ENCODE measurements at places on chromosomes 5 and 9.
A peak's percentile ranks its signal among the peaks of the same experiment; 100 is the strongest.

- DNase-seq, result no peak
Observed at GRCh38 chr5:181248277-181248676, 4.6 kb upstream of the RACK1 start.

GRCh38 chr5:9626955-9627354 is 3.2 kb downstream of the TAS2R1 start:
- no peak for DNase-seq

- no peak for DNase-seq
Observed at GRCh38 chr5:148913493-148913892, 87.1 kb downstream of the ADRB2 start.

DNA sequence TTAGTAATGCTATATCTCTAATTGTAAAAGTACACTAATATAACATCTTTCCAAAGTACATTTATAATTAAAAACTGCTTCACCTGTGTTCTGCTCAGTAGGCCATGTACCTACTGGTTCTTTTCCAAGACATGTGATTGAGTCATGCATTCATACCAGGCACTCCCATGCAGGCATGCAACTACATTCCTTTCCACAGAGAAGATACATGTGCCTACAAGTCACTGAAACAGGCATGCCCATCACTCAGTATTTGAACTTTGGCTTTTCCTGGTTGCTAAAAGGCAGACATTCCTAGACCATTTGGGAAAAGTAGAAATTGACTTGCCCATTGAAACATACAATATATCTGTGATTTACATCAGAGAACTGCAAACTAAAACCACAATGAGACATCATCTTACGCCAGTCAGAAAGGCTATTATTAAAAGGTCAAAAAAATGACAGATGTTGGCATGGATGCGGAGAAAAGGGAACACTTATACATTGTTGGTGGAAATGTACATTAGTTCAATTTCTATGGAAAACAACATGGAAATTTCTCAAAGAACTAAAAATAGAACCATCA is 148.3 kb upstream of the MOCS2 start:
- no peak for DNase-seq

DNA sequence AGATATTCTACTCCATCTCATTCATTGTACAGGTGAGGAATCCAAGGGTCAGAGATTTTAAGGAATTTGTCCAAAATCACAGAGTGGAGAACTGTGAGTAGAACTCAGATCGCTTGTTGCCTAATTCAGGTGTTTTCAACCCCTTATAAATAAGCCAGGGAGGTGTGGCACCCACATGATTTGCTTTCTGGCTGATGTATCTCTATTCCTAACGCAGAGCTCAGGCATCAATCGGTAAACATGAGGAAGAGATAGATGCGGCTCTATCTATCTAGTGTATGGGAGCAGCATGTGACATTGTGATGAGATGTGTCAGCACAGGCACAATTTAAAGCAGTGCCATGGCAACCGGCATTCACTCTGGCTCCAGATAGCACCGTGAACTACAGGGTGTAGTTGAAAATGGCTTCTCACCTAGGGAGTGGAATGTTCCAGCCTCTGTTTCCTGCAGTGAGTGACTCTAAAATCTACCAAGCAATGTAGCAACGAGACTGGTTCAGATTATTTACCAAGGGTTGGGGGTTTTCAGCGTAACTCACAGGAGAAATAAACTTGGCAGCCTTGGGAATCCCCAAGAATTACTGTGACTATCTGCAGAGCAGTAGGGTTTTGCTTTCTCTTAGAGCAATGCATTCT is 53.4 kb upstream of the SUB1 start:
- DNase-seq, result peak; percentile 14

DNA sequence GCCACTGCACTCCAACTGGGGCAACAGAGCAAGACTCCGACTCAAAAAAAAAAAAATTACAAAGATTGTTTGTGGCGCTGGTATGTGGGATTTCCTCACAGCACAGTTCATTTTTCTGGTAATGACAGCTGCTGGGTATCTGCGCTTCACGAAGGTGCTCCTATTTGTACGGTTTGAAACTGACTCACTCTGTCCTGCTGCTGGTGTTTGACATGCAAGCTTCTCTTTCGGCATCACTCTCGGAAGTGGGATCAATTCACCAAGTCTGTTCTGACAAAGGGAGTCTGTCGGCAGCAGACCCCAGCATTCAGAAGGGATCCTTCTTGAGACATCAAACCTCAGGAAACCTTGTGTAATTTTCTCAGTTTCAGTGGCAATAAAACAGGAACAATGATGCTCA is 26.3 kb downstream of the MAML1 start:
- no peak for DNase-seq

- no peak for DNase-seq
Observed at GRCh38 chr5:173928871-173929574, 40.9 kb downstream of the CPEB4 start.

GRCh38 chr5:174750711-174751110 is 26.3 kb downstream of the MSX2 start:
- DNase-seq, result no peak

GRCh38 chr5:73693573-73694061 is 67.6 kb downstream of the ARHGEF28 start:
- peak; percentile 46 for DNase-seq

GRCh38 chr5:109225716-109226625 is 183.8 kb downstream of the PJA2 start:
- DNase-seq, result no peak
